ENCODE measurements at places on chromosomes 12 and 14.

GRCh38 chr12:85281636-85282312 lies 1.8 kb downstream of the ALX1 start:
- no peak for DNase-seq

DNA sequence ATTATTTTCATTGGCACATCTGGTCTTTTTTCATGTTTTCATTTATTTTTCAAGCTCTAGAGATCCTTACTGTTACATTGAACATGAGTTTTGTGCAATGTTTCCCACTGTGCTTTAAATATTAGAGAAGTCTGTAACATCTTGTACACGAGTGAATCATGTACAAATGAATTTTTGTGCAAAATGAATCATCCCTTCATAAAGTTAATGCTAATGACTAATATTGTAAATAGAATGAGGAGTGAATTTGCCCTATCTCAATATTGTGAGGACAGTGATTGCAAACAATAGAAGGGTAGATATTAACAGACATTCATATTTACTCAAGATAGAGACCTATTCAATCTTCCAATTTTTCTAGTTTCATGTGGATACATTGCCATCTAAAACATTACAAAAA lies 463.3 kb upstream of the FOXG1 start:
- DNase-seq: no peak

GRCh38 chr12:108582509-108582908 lies 15.4 kb downstream of the TMEM119 start:
- DNase-seq: no peak

- DNase-seq: no peak
Measured at GRCh38 chr12:42862055-42862454, 272.5 kb upstream of the PRICKLE1 start.

- no peak for DNase-seq
Measured at GRCh38 chr12:18415227-18415626, 153.9 kb downstream of the PIK3C2G start.

DNA sequence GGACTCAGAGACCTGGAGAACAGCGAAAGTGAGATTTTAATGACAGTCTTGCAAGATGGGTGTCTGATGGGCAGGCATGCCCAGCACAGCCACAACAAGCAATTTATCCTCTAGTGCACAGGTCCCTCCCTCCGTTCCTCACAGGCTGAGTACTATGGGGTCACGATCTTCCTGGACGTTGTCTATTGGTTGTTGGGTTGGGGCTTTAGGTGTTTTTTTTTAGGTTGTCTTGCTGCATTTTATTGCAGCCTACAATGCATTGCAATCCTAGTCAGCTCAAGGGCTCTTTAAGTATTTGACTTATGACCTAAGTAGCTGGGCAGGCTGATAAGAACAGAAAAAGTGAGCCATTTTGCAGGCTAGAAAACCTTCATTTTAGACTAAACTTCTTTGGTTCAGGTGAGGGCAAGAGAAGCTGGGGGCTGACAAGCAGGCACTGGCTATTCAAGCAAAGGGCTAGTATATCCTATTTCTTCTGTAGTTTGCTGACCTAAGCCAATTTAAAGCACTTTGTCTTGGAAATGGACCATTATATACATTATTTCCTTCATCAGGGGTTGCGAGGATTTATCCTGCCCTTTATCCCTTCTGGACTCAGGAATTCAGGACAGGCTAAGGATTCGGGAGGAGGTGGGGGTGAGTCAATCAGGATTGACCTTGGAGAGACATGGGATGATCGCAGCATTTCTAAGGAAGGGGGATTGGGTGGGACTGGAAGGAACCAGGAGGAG lies 6.0 kb downstream of the KRT7 start:
- DNase-seq: no peak

DNA sequence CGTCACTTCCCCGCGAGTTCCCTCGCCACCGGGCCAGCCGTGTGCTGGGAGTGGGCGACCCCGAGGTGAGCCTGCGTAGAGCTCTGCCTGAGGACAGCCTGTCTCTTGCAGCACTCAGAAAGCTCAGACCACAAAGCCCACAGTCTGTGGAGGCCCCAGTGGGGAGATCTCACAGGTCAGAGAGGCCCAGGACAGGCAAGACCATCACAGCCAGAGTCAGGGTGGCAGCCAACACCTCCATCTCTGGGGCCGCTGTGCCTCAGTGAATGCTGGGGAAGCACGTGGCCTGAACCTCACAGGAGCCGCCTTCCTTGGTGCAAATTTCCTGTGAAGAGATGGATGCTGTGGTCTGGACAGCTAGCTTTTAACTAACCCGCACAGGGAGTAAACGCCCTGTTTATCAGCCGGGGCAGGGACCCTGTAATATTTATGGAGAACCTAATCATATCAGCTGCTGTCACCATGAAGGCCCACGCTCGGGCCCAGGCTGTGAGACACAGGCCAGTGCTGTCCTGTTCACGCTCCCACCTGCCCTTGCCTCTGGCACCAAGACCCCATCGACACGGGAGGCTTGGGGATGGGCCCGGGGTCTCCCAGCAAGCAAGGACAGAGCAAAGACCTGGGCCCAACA lies 56.9 kb downstream of the CDC42BPB start:
- no peak for DNase-seq

GRCh38 chr14:94412671-94413638 lies 24.6 kb upstream of the SERPINA1 start:
- DNase-seq: peak; percentile 18

DNA sequence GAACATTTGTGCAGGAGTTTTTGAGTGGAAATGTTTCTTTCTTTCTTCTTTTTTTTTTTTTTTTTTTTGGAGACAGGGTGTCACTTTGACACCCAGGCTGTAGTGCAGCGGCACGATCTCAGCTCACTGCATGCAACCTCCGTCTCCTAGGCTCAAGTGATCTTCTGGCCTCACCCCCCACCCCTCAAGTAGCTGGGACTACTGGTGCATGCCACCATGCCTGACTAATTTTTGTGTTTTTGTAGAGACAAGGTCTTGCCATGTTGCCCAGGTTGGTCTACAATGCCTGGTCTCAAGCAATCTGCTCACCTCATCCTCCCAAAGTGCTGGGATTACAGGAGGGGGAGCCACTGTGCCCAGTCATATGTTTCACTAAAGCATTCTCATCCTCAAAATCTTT lies 69.2 kb upstream of the BCAT1 start:
- DNase-seq: no peak

All from cardiac fibroblast (primary cell).